ENCODE measurements at places on chromosomes 4 and X.

DNA sequence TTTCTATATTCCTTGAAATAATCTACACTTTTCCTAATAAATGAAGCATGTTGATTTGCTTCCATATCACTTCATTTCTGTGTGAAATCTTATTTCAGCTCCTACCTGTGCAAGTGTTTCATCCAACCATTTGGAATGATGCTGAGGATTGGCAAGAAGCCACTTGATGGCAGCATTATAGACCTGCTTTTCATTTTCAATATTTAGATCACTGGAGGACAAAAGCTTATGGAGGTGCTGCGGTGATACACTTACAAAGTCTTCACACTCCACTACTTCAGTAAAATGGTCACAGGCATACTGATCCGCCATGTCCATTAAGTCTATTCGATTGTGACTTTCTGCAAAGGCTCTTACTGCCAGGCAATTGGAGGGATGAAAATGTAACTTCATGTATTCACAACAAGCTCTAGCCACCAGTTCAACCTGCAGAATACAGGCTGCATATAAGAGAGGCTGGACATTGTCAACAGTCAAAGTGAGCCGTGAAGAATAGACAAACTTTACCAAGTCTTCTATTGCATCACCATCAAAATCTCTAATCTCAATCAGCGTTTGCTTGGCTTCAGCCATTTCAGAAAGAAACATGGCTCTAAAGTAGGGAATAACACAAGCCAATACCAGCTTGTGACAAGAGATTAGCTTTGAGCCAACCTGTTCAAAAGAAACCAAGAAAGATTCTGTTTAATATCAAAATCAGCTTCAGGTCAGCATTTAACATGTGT, 35.1 kb downstream of the KLHL8 start:
- no peaks in the 10 kb centered on the region for H3K36me3 ChIP-seq
- no peak overlapping the region for H3K27ac ChIP-seq
- H3K4me3 ChIP-seq = no peak overlapping the region
- no peaks in the 10 kb centered on the region for H3K4me1 ChIP-seq
- no peak for DNase-seq
- no peaks in the 10 kb centered on the region for H3K27me3 ChIP-seq

GRCh38 chrX:1807301-1807731, 192.5 kb downstream of the ASMT start:
- H3K4me3 ChIP-seq = no peak overlapping the region
- no peaks in the 10 kb centered on the region for H3K27me3 ChIP-seq
- H3K4me1 ChIP-seq = no peaks in the 10 kb centered on the region
- peak; percentile 22 for DNase-seq
- H3K36me3 ChIP-seq = no peaks in the 10 kb centered on the region
- no peak overlapping the region for H3K27ac ChIP-seq

- DNase-seq = no peak
- no peaks in the 10 kb centered on the region for H3K36me3 ChIP-seq
- H3K27ac ChIP-seq = no peak overlapping the region
- H3K4me3 ChIP-seq = no peak overlapping the region
- H3K27me3 ChIP-seq = no peaks in the 10 kb centered on the region
Observed at GRCh38 chr4:76780781-76781697, 116.9 kb downstream of the SOWAHB start.

GRCh38 chr4:10458177-10458576, 951 bp upstream of the ZNF518B start:
- H3K4me1 ChIP-seq = peaks cover 18% of the 10 kb centered on the region
- H3K27me3 ChIP-seq = no peaks in the 10 kb centered on the region
- no peak overlapping the region for H3K4me3 ChIP-seq

GRCh38 chr4:106238820-106239420, 77.1 kb downstream of the TBCK start:
- DNase-seq = no peak
- no peaks in the 10 kb centered on the region for H3K4me1 ChIP-seq

GRCh38 chrX:69154051-69154450, 11.2 kb downstream of the PJA1 start:
- H3K4me3 ChIP-seq = no peak overlapping the region
- peaks cover 7% of the 10 kb centered on the region for H3K4me1 ChIP-seq
- no peaks in the 10 kb centered on the region for H3K36me3 ChIP-seq
- no peak overlapping the region for H3K27ac ChIP-seq

- H3K4me1 ChIP-seq = no peaks in the 10 kb centered on the region
- H3K27ac ChIP-seq = no peak overlapping the region
- no peak overlapping the region for H3K4me3 ChIP-seq
- no peaks in the 10 kb centered on the region for H3K36me3 ChIP-seq
Observed at GRCh38 chr4:98314791-98315565, 53.8 kb downstream of the RAP1GDS1 start.
